B cell (primary cell): ENCODE measurements at places on chromosomes 1 and 21. TPM values are rescaled to one million over a fixed set of nuclear protein-coding genes. Genes with fewer than 3 reads are reported as not detected.
A peak's percentile ranks its signal among the peaks of the same experiment; 100 is the strongest.

Gene MYOG
- polyA plus RNA-seq, result not detected in 2 replicates

Gene KRTAP6-2
- polyA plus RNA-seq, result not detected in 2 replicates

Gene KCNQ4
- polyA plus RNA-seq, result 0.16 and 0.35 TPM in 2 replicates

Gene S100A7
- not detected in 2 replicates for polyA plus RNA-seq

Gene TDRD5
- polyA plus RNA-seq, result not detected in 2 replicates

Gene PLA2G2A
- polyA plus RNA-seq, result not detected in 2 replicates

Gene AMIGO1
- polyA plus RNA-seq, result 0.19 and 0.20 TPM in 2 replicates

Gene CNKSR1
- 5.8 and 8.8 TPM in 2 replicates for polyA plus RNA-seq

GRCh38 chr1:31222176-31222575 lies 17.5 kb downstream of the NKAIN1 start:
- no peak for DNase-seq
- H3K27ac ChIP-seq, result no peak overlapping the region
- H3K4me3 ChIP-seq, result no peak overlapping the region
- H3K36me3 ChIP-seq, result no peaks in the 10 kb centered on the region

GRCh38 chr1:246435421-246436041 lies 71.5 kb downstream of the SMYD3 start:
- H3K27me3 ChIP-seq, result no peaks in the 10 kb centered on the region
- peaks cover 2% of the 10 kb centered on the region for H3K4me1 ChIP-seq
- H3K36me3 ChIP-seq, result no peaks in the 10 kb centered on the region
- no peak overlapping the region for H3K27ac ChIP-seq
- no peak for DNase-seq

- peaks cover 3% of the 10 kb centered on the region for H3K36me3 ChIP-seq
- no peaks in the 10 kb centered on the region for H3K27me3 ChIP-seq
- no peak for DNase-seq
- no peaks in the 10 kb centered on the region for H3K4me1 ChIP-seq
- H3K4me3 ChIP-seq, result no peak overlapping the region
These were observed 45.2 kb downstream of the LYST start for GRCh38 chr1:235821361-235821981.

DNA sequence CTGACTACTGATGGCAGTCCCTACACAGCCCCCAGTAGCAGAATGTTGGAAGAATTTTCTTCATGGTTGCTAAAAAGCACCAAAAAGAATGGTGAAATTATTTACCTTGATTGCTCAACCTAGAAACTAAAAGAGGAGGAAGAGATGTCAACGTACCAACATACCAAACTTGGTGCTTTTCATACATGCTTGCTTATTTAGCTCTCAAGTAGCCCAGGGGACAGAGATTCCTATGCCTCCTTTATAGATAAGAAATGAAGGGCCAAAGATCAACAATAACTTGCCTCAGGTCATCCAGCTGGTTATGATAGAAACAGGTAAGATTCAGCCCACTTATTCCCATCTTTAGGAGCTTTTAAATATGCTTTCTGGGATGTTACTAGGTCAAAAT lies 170.6 kb downstream of the PIGK start:
- no peak overlapping the region for H3K4me3 ChIP-seq
- no peak overlapping the region for H3K27ac ChIP-seq
- H3K36me3 ChIP-seq, result no peaks in the 10 kb centered on the region
- DNase-seq, result no peak

- H3K27ac ChIP-seq, result no peak overlapping the region
- H3K36me3 ChIP-seq, result no peaks in the 10 kb centered on the region
- no peaks in the 10 kb centered on the region for H3K27me3 ChIP-seq
- H3K4me1 ChIP-seq, result no peaks in the 10 kb centered on the region
- no peak overlapping the region for H3K4me3 ChIP-seq
These were observed 16.1 kb downstream of the F5 start for GRCh38 chr1:169570172-169570574.

- H3K27ac ChIP-seq, result no peak overlapping the region
- no peak overlapping the region for H3K4me3 ChIP-seq
- H3K4me1 ChIP-seq, result no peaks in the 10 kb centered on the region
- peaks cover 5% of the 10 kb centered on the region for H3K36me3 ChIP-seq
These were observed 28.1 kb upstream of the TXLNA start for GRCh38 chr1:32151319-32151787.

GRCh38 chr1:15803380-15803779 lies 4.1 kb downstream of the UQCRHL start:
- no peak overlapping the region for H3K27ac ChIP-seq
- no peaks in the 10 kb centered on the region for H3K4me1 ChIP-seq
- DNase-seq, result peak; percentile 68
- no peaks in the 10 kb centered on the region for H3K36me3 ChIP-seq
- peaks cover 2% of the 10 kb centered on the region for H3K27me3 ChIP-seq

DNA sequence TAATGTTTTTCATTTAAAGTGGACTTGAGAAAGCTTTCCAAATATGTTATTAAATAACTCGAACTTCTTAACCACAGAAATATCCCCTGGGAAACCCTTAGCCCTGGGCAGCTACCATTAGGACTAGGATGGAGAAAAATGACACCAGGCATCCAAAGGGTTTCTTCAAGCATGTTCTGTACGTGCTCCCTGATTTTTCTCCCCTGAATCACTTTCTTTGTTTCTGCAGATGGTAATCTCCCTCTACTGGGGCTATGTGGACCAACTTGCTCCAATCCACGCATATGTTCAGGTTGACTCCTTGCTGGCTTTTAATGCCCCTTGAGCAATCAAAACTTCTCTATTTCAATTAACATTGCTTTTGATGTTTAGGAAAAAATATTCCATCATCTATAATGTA lies 312.7 kb upstream of the C1orf87 start:
- no peak for DNase-seq
- H3K27ac ChIP-seq, result no peak overlapping the region
- H3K36me3 ChIP-seq, result no peaks in the 10 kb centered on the region
- H3K4me1 ChIP-seq, result no peaks in the 10 kb centered on the region
- no peak overlapping the region for H3K4me3 ChIP-seq
- H3K27me3 ChIP-seq, result no peaks in the 10 kb centered on the region

GRCh38 chr1:67647036-67647798 lies 37.8 kb upstream of the GADD45A start:
- no peak for DNase-seq
- no peak overlapping the region for H3K4me3 ChIP-seq
- H3K27ac ChIP-seq, result no peak overlapping the region
- no peaks in the 10 kb centered on the region for H3K4me1 ChIP-seq
- H3K36me3 ChIP-seq, result no peaks in the 10 kb centered on the region
- H3K27me3 ChIP-seq, result no peaks in the 10 kb centered on the region

GRCh38 chr21:33854604-33855003 lies 61.0 kb downstream of the ATP5PO start:
- DNase-seq, result no peak
- H3K27me3 ChIP-seq, result no peaks in the 10 kb centered on the region
- no peaks in the 10 kb centered on the region for H3K36me3 ChIP-seq
- H3K4me1 ChIP-seq, result no peaks in the 10 kb centered on the region
- H3K4me3 ChIP-seq, result no peak overlapping the region

GRCh38 chr1:68228851-68229250 lies 3.5 kb downstream of the WLS start:
- no peak overlapping the region for H3K27ac ChIP-seq
- no peak overlapping the region for H3K4me3 ChIP-seq
- peaks cover 15% of the 10 kb centered on the region for H3K4me1 ChIP-seq
- H3K36me3 ChIP-seq, result no peaks in the 10 kb centered on the region

- H3K4me1 ChIP-seq, result no peaks in the 10 kb centered on the region
- no peak overlapping the region for H3K4me3 ChIP-seq
- no peaks in the 10 kb centered on the region for H3K36me3 ChIP-seq
- H3K27me3 ChIP-seq, result no peaks in the 10 kb centered on the region
- no peak overlapping the region for H3K27ac ChIP-seq
These were observed 142.9 kb upstream of the KRTAP19-8 start for GRCh38 chr21:31181082-31181750.

DNA sequence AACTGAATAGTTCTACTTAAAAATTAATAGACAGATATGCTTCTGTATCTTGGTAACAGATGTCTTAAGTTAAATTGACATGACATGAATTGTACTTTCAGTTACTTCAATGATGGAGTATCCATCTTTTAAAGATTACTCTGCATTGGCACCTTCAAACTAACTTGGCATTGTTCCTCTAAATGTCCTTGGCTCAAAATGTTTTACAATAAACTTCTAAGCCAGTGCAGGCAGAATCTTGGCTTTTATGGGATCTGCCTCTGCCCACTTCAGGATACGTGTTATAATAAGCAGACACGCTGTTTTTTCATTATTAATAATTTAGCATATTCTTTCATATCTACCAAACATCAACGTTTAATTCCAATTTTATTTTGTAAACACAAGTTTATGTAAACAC lies 873.4 kb upstream of the ADAMTS5 start:
- no peaks in the 10 kb centered on the region for H3K36me3 ChIP-seq
- H3K27me3 ChIP-seq, result no peaks in the 10 kb centered on the region
- H3K27ac ChIP-seq, result no peak overlapping the region
- no peak overlapping the region for H3K4me3 ChIP-seq

GRCh38 chr1:64826991-64827390 lies 82.1 kb downstream of the RAVER2 start:
- DNase-seq, result no peak
- H3K36me3 ChIP-seq, result no peaks in the 10 kb centered on the region
- H3K27me3 ChIP-seq, result no peaks in the 10 kb centered on the region

GRCh38 chr1:88610687-88611086 lies 73.4 kb upstream of the PKN2 start:
- H3K4me3 ChIP-seq, result no peak overlapping the region
- no peaks in the 10 kb centered on the region for H3K27me3 ChIP-seq
- H3K4me1 ChIP-seq, result no peaks in the 10 kb centered on the region
- H3K36me3 ChIP-seq, result no peaks in the 10 kb centered on the region
- H3K27ac ChIP-seq, result no peak overlapping the region
